ENCODE measurements at places on chromosomes 11 and 22.

DNA sequence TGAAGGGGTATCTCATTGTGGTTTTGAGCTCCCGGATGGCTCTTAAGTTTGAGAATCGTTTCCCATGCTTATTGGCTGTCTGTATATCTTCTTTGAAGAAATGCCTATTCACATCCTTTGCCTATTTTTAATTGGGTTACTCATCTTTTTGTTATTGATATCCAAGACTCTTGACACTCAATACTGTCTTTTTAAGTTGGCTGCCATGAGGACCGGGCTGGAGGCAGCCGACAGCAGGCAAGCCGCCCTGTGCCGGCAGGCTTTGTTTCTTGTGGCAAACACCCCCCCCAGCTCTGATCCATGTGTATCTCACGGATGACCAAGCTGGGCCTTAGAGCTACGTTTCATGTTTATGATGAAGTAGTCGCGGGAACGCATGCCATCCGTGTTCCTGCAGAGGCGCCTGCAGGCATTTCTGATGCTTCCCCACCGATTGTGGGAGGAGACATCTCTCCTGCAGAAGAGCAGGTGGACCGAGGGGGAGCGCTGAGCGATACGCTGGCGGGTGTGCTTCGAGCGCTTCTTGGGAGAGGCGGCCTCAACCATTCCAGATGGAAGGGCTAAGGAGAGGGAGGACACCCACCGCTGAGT, 95.8 kb downstream of the TBC1D22A start:
- DNase-seq, result no peak

DNA sequence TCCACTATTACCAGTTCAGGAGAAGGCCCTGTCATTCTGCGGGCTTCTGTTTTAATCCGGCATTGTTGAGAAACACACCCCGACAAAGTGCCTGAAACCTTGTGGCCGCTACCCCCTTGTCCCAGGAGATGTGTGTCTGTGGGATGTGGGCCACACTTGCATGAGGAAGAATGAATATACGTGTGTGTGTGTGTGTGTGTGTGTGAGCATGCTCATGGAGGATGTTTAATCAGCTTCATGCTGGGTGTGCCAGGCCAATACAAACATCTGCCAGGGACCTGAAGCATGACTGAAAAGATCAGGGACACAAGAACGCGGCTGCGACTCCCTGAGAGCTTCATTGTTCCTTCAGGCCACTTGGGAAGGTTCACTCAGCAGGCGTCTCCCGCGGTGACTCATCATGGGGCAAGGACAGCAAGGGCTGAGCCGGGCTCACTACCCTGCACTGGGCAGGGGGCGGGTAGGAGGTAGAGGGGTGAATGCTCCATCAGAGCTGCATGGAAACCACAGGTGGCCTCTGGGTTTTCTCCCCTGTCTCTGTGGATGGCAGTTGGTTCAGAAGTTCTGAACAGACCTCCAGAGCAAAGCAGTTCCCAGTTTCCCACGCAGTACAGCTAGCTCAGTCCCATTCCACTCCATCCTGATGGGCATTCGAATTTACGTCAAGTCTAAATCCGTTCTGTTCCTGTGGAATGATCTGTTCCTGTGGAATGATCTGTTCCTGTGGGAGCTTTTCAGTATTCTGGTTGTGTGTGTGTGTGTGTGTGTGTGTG, 7.0 kb upstream of the MALAT1 start:
- peak; percentile 48 for DNase-seq

DNA sequence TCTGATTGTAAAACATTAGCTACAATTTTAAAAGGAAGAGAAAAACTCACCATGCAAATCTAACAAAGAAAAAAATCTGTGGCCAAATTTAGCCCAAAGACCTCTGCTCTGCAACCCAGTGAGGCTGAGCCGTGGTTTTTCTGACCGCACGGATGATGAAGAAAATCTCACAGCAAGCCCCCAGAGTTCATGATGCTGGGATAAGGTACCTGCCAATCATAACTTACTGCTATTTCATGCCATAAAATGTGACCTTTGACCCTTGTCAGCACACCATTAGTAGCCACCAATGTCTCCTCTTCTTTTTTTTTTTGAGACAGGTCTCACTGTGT, 11.1 kb downstream of the CERK start:
- no peak for DNase-seq

- no peak for DNase-seq
Measured at GRCh38 chr11:77250881-77251640, 50.4 kb downstream of the GDPD4 start.

DNA sequence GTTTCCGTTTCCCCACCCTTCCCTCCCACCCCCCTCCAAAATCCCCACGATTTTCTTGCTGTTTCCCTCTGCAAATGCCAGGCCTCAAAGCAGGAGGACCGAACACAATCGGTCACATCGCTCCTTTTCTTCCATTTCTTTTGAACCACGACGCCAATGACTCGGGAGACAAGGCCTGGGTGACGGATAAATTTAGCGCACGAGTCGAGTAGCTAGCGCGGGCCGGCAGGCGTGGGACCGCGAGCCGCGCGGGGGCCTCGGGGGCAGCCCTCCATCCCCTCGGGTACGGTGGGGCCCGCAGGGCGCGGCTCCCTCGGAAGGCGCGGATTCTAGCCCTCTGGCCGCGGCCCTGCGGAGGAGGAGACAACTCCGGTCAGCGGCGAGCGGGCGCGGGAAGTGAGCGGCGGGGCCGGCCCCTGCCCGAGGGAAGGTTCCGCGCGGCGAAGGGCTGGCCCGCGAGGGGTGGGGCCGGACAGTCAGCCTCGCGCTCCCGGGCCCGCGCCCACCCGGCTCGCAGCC, 414 bp downstream of the JOSD1 start:
- DNase-seq, result no peak
